AG09309 (cell line): ENCODE measurements at places on chromosomes 5 and 9.

DNA sequence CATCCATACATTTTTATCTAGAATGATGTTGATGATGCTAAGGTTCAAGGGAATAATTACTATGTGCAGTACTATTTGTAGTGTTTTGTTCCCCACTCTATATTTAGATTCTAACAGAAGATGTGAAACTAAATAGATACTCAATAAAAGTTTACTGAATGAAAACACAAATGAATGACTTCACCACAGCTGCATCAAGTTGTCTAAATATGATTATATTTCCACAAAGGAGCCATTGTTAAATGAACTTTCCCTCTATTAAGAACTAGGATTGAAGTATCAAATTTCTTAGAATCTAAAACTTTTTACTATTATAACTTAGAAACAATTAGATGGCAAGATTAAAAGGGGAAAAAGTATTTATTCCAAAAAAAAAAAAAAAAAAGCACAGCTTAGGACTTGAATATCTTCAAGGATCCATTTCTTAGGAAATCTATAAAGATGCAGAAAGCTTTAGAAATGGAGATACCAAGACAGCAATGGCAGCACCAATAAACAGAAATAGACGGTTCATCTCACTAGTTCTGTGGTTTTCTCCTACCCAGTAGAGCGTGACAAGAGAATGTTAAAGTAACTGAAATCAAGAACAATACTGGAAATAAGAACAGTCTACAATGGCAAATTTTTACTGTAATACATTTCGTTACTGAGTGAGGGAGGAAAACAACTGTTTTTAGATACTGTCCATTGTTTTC, 347.6 kb downstream of the EBF1 start:
- DNase-seq, result no peak

DNA sequence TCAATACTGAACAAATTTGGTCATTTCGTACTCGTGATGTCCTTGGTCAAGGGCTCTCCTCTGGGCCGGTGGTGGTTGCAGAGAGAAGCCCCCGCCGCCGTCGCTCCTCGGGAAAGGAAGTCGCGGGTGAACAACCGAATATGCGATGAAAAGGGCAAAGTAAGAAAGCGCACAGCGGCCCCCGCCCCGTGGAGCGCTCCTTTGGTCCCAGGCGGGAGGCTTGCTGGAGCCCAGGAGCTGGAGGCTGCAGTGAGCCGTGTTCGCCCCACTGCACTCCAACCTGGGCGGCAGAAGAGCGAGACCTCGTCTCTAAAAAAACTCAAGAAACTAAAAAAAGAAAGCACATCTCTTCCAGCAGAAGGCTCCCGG, 108.4 kb upstream of the LARP1 start:
- DNase-seq, result no peak

DNA sequence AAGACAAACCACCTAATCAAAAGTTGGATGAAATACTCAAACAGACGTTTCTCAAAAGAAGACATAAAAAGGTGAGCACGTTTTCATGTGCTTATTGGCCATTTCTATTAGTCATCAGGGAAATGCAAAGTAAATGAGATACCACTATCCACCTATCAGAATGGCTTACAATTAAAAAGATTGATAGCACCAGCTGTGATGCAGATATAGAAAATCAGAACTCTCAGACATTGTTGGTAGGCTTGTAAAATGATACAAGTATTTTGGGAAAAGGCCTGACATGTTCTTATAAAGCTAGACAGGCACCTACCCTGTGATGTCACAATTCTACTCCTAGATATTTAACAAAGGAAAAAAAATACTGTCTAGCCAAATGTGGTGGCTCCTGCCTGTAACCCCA, 44.0 kb upstream of the SLC30A5 start:
- DNase-seq, result no peak

DNA sequence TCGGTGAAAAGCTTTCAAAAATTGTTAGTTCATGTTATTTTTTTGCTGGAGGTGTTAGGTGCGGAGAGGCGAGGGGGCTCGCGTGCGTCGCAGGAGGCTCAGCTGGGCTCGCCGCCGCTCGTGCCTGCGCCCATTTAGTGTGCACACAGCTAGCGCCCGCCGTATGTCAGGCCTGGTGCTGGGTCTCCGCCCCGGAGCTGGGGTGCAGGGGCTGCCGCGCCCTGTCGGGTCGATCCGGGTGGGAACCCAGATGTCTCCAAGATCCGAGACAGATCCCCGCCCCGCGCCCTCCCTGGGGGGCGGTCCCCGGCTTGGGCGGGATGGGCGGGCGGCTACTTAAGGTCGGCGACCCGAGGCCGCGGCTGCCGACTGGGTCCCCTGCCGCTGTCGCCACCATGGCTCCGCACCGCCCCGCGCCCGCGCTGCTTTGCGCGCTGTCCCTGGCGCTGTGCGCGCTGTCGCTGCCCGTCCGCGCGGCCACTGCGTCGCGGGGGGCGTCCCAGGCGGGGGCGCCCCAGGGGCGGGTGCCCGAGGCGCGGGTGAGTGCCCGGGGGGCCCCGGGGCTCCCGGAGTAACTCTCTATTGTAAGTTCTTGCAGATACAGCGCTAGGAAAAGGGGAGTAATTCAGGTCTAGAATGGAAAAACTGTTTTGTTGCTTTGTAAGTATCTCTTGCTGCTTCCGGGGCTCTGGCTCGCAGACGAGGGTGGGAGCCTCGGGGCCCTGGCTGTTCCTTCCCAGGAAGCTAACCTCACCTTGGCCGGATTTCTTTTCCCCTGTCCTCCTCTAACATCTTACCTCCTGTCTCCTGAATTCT, 31.7 kb downstream of the GSN start:
- no peak for DNase-seq

GRCh38 chr5:172370648-172371545, 83.4 kb downstream of the SH3PXD2B start:
- no peak for DNase-seq

DNA sequence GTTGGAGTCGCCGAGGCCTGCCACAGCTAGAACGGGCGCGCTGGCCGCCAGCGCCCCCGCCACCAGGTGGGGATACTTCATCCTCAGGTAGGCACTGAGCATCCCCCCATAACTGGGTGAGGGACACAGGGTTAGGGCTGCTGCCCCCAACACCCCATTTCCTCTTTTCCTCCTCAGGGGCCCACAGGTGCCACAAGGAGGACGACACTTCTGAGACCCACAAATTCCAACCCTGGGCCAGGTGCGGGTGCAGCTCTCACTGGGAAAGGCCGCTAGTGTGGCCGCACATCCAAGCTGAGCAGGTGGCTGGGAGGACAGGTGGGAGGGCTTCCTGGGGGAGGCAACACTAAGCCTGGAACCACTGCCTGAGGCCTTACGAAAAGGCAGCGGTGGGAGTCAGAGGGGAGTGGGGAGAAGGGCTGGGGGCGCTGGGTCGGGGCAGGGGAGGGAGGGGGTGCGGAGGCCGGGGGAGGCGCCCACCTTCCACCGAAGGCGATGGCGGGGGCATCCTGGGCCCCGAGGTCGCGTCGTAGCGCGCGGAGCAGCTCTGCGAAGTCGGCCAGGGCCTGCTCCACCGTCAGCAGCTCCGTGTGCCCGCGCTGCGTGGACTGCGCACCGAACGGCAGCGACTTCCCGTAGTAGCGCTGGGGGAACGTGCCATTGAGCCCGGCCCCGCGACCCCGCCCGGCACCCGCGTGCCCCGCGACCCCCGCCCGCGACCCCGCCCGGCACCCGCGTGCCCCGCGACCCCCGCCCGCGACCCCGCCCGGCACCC, 961 bp downstream of the DPP7 start:
- DNase-seq, result no peak

GRCh38 chr5:78781611-78782286, 133.2 kb upstream of the LHFPL2 start:
- no peak for DNase-seq

DNA sequence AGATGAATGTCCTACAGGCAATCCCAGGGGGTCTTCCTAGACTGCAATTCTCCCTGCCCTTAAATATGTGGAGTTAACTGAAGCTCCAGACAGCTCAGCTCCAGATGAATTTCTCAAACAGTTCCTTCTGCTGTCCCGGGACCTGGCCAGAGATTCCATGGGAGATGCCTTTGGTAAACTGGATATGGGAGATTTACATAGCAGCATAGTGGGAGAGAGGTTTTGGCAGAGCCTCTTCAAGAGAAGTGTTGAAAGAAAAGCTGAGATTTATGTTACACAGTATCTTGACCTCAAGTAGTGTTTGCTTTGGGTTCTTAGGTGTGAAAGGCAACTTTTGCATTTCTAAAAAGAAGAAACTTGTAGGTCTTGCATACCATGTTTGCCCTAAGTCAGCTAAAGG, 364.9 kb downstream of the ARRDC3 start:
- no peak for DNase-seq

DNA sequence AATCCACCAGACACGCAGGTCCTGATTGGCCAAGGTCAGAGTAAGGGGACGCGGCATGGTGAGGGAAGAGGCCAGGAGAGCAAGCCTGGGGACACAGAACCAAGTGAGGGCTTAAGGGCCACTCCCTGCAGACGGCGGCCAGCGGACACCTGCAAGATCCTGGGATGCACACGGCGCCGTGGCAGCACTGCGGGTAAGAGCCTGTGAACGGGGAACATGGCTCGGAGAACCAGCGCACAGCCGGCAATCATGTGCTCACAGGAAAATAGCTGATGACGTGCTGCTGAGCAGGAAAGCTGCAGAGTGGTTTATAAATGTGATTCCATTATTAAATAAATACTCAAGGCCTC, 27.0 kb upstream of the NSMF start:
- no peak for DNase-seq

GRCh38 chr9:36731068-36731956, 158.6 kb downstream of the MELK start:
- no peak for DNase-seq

DNA sequence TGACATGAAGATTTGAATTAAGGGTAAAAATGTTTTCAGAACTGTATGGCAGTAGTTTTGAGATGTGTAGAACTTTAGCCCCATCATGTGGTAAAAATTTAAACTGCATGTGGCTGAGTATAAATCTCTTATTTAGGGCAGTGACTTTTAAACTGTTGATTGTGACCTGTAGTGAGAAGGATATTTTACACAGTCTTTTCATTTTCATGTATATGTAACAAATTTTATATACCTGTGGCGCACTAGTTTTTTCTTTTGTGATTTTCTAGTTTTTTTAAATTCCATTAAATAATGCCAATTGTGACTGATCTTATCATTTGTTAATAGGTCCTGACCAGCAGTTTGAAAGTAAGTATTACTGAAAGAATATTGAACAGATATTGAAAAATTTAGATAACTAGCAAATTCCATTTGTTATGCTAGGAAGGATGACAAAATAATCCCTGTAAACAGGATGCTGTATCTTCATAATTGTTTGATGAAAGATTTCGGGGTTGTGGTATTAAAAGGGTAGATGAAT, 47.2 kb downstream of the GPBP1 start:
- DNase-seq, result peak; percentile 14

DNA sequence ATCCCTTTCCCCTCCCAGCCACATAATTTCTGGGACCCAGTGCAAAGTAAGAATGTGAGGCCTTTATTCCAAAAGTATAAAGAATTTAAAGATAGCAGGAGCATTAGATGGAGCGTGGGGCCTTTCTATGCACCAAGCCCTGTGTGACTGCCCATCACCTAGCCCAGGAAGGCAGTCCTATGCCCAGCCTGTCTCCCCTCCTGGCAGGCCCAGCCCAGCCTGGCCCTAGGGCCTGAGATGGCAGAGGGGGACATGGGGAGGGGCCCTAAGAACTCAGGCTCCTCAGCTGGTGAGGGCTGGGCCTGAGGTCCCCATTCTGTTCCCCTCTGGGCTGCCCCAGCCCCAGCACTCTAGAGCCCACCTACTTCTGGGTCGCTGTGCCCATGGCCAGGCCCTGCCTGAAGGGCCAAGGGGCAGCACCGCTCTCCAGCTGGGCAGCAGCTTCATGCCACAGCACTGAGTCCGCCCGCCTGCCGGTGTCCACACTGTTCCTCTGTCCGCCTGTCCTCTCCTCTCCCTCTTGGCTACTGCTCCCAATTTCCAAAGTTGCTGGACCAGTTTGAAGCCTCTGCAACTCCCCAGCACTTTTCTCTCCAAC, 995 bp upstream of the SLC23A1 start:
- DNase-seq, result no peak

GRCh38 chr9:113349445-113350094, at the start of gene BSPRY:
Gene BSPRY (plus strand): TSS chr9:113349541. CDS start chr9:113349580, 39 bp downstream.
- no peak for DNase-seq

DNA sequence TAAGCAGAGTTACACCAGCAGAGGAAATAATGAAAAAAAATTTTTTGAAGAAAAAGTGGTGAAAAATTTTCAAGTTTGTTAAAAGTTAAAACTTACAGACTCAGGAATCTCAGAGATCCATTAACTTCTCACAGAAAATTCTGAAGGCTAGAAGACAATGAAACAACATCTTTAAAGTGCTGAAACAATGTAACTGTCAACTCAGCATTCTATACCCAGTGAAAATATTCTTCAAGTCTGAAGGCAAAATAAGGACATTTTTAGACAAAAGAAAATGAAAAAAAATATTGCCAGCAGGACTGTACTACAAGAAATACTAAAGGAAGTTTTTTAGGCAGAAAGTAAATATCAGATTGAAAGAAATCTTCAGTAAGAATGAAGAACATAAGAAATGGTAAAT, 36.7 kb upstream of the RGMB start:
- no peak for DNase-seq

DNA sequence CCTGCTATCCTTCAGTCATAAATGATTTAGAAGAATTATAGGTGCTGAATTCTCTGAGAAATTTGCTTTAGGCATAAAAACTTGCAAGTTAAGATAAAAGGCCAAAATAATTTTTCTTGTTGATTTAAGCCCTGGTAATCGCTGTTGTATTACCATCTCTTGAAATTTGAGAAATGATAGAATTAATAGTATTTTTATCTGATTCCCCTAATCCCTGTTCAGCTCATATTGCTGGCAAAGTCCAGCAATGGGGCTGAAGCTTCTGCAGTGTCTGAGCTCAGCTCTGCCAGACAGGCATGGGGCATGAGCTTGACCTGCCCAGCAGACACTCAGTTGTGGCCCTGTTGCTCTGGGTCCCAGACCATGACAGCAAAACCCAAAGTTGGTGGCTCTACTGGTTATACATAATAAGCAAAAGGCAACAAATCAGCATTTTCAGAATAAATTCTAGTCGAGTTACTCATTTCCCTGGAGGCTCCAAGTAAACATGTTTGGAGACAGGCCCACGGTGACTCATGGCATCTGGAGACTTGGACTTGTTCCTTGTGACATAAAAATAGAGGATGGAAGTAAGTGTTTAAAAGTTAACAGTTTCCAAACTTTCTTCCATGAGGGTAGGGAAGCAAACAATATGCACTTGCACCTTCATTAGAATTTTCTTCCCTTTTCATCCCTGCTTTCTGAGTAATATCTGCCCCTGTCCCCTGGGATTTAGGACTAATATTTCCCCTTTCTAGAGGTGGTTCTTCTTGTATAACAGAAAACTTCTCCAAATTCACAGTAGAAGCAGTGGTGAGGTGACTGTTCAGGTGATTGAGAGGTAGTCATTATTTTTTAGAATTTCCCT, 60.2 kb upstream of the SLC2A8 start:
- DNase-seq, result peak; percentile 84

DNA sequence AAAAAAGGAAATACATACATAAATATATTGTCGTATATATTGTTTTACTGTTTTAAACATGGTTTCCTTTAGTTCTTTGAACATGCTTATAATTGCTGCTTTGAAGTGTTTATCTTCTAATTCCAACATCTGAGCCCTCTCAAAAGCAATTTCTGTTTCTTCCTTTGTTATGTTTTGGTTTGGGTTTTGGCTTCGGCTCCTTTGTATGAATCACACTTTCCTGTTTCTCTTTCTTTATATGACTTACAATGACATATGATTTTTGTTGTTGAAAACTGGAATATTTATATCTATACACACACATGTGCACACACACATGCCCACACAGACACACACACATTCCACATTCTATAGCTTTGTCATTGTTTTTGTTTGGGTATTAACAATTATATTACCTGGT, 1206.7 kb downstream of the CDH12 start:
- no peak for DNase-seq

GRCh38 chr5:14369780-14370179, 211.8 kb upstream of the OTULINL start:
- DNase-seq, result no peak
